ENCODE measurements at places on chromosomes 1 and 21.
A peak's percentile ranks its signal among the peaks of the same experiment; 100 is the strongest.

DNA sequence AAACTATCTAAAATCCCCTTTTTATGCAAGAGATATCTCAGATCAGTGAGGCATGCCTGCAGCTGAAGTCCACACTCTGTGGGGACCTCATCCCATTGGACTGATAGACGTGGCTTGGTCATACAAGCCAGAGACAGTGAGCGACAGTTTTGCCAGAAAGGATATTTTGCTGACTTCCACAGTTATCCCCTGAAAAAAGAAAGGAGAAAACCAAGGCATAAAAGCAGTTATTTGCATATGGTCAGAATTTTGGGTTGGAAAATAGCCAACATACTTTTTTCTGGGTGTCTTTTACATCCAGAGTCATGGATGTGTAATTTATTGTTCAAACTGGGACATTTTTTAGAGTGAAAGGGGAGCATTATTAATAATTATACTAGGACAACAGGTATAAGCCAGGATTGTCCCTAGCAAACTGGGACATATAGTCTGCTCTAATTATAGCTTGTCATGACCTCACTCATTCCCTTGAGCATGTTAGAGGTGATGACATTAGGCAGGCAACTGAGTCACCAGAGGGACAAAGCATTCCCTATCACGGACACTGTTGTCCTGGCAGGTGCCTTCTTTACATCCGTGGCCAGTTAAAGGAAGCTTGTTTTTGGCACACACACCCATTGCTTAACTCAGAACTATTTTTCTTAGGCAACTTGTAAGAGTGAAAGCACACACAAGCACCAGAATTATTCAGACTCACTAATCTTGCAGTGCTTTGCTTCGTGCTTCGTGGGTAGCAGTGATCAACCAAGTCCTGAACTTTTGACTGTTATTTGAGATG lies 65.5 kb downstream of the PRRX1 start:
- no peak for DNase-seq

DNA sequence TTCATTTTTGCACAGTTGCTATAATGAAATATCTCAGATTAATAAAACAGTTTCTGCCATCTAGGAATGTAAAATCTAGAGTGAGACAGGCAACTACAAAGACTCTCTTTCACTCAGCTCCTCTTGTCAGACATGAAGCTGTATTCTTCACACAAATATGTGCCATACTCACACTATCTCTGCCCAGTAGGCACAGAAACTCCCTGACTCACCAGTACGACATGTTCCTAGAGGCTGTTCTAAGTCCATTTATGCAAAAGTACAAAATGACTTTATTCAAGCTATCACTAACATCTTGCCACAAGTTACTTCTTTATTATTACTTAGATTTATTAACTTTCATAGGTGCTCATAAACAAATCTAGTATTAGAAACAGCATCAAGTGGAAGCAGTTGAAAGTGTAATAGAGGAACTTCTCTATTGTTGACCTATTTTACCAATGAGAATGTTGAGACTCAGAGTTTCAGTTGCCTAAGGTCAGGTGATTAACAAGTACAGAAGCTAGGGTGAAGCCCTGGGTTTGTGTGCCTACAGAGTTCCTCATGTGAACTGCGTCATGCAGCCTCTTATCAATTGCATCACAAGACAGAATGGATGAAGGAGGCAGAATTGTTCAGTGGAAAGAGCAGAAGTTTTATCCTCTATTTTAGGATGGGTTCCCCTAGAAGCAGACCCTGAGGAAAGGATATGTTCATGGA lies 98.9 kb downstream of the RGS2 start:
- DNase-seq = no peak

GRCh38 chr1:219682788-219683187 lies 69.9 kb upstream of the ZC3H11B start:
- DNase-seq = no peak

- DNase-seq = no peak
These were observed 183.9 kb upstream of the ESRRG start for GRCh38 chr1:216907100-216907499.

- no peak for DNase-seq
These were observed 174.0 kb upstream of the ATP1B1 start for GRCh38 chr1:168932539-168932938.

- DNase-seq = no peak
These were observed 51.2 kb downstream of the KCNJ15 start for GRCh38 chr21:38307771-38308531.

DNA sequence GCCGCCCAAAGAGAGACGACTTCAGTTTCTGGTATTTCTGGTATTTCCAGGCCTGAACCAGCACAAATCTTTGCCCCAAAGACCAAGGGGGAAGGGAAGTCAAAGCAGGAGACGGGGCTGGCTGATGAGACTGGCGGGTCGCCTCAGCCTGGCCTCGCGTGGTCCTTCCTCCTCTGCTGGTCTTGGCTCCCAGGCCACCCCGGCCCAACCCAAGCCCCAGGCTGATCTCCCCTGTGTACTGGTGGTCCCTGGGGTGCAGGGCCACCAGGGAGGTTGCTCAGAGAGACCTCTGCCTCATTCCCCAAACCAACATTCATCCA lies 19.9 kb downstream of the WNT4 start:
- no peak for DNase-seq

- DNase-seq = no peak
These were observed 10.6 kb upstream of the PRKACB start for GRCh38 chr1:84133479-84133878.

- DNase-seq = no peak
These were observed 5.0 kb upstream of the ADAMTS1 start for GRCh38 chr21:26850116-26850643.

DNA sequence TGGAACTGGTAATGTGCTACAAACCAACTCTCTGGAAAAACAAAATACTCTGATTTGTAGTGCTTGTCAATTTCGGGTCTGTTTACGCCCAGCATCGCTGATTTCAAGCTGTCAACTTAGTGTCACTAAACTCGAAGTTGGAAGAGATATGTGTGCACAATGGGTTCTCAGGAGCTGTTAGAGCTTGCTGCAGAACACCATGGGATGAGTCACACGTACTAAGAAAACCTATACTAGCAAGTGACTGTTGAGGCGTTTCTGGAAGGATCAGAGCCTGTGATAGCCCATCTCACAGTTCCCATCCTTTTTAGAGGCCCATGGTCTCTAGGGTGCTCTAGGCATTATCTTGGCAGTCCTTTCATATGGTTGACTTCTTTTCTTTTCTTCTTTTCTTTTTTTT lies 14.3 kb downstream of the GMEB1 start:
- no peak for DNase-seq

DNA sequence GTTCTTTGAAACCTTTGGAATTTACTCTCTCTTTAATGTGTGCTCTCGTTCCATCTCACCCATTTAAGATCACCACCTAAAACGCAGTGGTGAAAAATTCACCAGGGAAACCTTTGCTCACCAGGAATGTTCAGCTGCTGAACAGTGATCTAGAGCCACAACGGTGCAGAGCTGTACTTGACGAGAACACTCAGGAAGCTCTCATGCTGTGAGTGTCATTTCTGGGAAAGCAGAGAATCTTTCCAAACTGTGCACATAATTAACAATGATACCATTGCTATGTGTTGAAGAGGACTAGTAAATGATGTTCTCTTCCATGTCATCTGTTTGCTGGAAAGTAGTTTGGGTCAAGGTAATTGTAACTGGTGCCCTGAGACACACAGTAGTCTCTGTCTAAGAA lies 117.1 kb downstream of the ZZZ3 start:
- DNase-seq = no peak

GRCh38 chr21:44912158-44912473 lies 8.6 kb downstream of the ITGB2 start:
- no peak for DNase-seq

DNA sequence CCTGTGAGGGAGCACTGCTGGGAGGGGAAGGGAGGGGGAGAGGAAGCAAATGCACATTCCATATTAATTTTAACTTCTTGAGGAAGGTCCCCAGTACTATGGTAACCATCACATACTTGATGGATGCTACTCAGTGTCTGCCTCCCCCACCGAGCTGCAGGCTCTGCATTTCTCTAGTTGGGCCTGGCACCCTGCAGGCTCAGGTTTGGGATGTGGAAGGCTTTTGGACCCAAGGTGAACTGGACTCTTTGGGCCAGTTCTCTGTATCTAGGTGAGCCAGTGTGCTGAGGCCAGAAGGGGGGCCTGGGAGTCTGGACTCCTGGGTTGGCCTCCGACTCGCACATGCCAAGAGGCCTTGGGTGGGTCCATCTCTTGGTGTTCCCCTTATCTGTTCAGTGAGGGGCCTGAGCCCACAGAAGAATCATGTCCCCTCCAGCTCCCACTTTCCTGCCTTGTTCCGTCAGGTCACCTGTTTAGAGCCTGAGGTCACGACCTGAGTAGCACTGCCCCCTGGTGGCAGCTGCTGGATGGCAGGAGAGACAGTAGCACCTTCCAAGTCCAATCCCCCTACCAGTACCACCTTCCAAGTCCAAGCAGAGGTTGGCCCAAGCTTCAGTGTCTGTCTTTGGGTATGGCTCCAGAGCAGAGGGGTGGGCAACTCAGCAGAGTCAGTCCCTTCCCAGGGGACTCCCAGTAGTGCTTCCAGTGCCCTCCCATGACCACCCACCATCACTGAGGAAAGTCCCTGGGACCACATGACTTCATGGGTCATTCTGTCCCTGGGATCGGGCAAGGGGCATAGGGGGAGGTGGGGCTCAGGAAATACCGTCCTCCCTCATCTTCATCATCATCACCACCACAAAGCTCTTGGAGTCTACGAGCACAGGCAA lies 241.8 kb downstream of the TRABD2B start:
- DNase-seq = no peak

DNA sequence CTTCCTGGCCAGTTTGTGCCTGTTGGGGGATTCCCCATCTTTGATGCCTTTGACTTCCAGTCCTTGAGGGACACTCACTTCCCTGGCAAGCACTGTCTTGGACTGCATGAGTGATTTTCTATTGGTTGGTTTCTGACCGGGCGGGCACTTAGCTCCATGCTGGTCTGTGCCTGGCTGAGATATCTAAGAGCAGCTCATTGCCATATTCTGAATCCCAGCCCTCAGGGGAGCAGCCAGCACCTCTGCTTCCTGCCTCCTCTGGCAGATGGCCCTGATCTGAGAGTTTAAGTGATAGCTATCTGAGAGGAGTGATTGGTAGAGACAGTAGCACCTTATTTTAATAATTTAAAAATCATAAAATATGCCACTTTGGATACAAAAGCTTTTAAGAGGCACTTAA lies 52.5 kb downstream of the DISC1 start:
- DNase-seq = no peak

- no peak for DNase-seq
These were observed 22.8 kb downstream of the HFM1 start for GRCh38 chr1:91381844-91382243.

- no peak for DNase-seq
These were observed 109.3 kb upstream of the SPATA6 start for GRCh38 chr1:48581270-48581669.

GRCh38 chr21:44888581-44889550 lies 15.4 kb upstream of the PTTG1IP start:
- DNase-seq = no peak

DNA sequence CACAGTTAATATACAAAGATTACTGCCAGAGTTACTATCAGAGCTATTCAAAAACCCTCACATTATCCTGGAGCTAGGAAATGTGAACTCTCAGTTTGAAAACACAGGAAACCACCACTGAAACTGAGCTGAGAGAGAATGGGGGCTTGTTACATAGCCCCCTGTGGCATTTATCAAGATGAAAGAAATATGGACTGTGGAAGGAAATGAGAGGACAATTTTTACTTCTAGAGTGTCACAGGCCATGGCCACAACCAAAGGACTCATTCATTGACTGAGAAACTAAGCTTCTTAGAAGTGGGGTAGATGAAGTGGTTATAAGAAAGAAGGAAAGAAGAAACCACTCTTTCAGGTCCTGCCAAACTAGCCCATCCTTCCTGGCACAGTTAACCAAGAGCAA lies 25.3 kb downstream of the DSTYK start:
- no peak for DNase-seq

GRCh38 chr21:40751221-40751620 lies 95.7 kb downstream of the DSCAM start:
- DNase-seq = no peak

DNA sequence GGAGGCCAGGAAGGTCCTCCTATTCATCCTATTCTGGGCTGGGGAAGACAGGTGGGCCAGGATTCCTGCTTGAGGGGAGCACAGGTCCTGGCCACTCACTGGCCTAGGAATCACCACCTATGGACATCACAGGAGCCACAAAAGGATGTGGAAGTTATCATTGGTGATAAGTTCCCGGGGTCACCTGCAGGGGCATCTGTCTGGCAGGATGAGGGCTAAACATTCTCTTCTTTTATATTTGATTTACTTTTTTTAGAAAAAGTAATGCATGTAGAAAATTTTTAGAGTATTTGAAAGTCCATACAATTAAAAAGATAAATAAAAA lies 33.2 kb upstream of the KIAA0040 start:
- DNase-seq = no peak

DNA sequence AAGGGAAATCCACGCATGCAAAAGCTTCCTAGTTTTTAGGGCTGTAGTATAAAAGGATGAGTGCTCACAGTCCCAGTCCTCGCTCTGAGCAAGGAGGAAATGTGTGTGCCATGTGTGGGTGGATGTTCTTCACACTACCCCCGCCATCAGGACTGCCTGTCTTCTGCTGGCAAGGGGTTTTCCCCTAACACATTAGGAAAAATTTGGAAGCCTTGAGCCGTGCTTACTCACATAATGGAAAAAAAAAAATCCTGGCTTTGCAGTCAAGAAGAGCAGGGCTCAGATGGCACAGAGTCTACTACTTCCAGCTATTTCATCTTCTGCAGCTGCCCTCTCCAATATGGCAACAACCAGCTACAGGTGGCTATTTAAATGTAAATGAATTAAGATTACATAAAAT lies 363.1 kb downstream of the PLPP3 start:
- no peak for DNase-seq

- peak; percentile 59 for DNase-seq
These were observed 13.3 kb downstream of the TRIM11 start for GRCh38 chr1:228393268-228393701.

DNA sequence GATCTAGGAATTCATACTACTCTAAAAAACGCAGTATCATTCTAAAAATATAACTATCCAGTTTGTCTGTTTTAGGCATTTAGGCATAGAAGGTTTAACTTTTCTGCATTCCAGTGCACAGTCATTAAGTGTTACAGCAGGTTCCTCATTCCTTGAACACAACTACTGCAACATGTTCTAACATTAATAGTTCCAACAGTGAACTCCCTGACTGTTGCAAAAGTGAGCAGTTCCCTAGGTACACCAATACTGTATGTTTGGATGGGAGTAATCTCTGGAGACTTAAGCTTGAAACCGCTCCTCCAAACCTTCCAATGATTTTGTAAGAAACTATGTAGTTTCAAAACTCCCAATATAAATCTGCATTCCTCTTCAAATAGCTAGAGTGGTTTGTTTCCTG lies 46.2 kb downstream of the UCHL5 start:
- DNase-seq = no peak

- DNase-seq = no peak
These were observed 61.4 kb downstream of the KAZN start for GRCh38 chr1:14659913-14660312.

GRCh38 chr1:89973471-89974127 lies 21.3 kb upstream of the ZNF326 start:
- no peak for DNase-seq

- no peak for DNase-seq
These were observed 28.8 kb downstream of the PADI6 start for GRCh38 chr1:17400725-17401341.

- DNase-seq = no peak
These were observed 193.3 kb upstream of the BEND5 start for GRCh38 chr1:48969971-48970370.

- no peak for DNase-seq
These were observed 761 bp downstream of the TNNT2 start for GRCh38 chr1:201376464-201377374.

Data from GOT3 (cell line).